ENCODE measurements at places on chromosomes 1 and 21.

- no peak for DNase-seq
Observed at GRCh38 chr1:96510391-96510790, 211.2 kb upstream of the PTBP2 start.

DNA sequence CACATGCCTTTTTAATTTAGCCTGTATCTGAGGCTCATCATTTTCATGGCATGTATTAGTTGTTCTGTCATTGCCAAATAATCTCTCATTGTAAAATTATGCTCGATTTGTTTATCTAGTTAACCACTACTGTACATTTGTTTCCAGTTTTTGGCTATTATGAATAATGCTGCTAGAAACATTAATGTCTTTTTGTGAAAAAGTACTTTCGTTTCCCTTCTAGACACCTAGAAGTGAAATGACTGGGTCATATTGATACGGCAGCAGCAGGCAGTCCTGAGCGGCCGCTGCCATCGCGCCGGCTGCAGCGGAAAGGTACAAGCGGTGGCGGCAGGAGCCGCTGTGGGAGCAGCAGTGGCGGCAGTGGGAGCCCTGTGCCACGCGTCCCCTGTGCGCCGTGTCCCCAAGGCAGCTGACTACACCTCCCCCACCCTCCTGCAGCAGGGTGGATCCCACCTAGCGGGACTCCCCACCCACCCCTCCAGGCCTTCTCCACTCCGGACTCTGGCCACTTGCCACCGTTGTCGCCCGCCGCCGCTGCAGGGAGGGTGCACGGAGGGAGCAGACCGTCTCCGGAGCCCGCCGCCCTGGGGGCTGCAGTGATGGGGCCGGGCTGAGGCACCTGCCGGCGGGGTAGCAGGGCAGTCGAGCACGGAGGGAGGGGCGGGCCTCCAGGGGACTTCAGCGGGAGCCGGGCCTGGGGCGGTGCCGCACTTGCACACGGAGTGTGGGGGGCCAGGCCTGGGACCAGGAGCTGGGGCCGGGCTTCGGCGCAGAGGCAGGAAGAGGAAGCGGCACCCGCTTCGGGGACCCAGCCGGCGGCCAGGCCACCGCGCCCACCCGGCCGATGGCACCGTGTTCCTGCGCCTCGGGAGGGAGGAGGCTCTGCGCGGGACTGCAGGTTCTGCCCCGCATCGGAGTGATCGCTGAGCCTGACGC lies 66.8 kb upstream of the RGS7 start:
- DNase-seq, result peak; percentile 84

DNA sequence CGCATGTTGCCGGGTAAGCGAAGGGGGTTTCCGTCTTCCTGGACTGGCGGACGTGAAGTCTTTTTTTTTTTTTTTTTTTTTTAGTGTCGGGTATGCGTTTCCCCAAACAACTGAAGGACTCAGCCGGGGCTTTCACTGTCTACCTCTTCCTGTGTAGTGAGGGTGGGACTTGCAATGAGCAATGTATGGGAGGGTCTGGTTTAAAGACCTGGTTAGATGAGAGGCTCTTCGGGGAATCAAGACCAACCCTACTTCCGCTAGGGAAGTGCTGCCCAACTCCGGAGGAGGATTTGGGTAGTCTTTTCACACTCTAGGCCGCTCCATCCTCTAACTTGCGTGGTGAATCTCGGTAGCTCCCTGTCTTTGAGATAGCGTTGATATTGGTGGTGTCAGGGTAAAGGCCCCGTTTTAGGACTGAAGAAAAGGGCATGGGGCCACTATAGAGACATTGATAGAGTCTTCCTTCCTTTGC lies 754 bp downstream of the PRRC2C start:
- peak; percentile 77 for DNase-seq

DNA sequence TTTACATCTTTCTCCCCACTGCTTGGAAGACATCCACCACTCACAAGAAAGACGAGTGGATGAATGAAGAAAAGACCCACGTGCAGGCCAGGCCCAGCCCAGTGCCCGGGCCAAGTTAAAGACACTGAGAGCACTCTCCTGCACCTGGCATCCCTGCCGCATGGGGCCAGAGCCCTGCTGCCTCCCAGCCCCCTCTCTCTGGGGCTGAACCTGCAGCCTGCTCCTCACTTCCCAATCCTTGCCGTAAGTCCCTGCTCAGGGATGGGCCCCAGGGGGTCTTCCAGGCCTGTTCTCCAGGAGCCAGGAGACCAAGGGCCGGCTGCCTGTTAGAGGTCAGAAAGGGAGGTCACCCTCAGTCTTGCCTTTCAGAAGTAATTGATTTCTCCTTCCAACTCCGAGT lies 168.5 kb upstream of the ZC3H12A start:
- DNase-seq, result no peak

- DNase-seq, result peak; percentile 42
Observed at GRCh38 chr1:155932487-155932886, 1.7 kb downstream of the KHDC4 start.

DNA sequence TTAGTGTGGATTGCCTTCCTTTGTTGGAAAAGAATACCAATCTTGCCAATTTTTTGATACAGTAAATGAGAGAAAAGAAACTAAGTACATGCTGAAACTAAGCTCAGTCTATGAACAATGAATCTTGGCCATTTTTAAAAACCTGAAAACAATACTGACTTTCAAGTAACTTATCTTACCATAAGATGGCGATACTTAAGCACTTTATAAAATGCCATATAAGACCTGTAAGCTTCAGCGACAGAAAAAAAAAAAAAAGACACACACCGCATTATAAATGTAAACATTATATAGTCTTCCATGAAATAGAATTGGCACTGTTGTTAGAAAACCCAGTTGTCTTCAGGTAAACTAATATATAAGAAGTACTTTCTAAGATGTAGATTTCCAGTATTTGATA lies 3.0 kb downstream of the OLFM3 start:
- DNase-seq, result peak; percentile 0

- peak; percentile 82 for DNase-seq
Observed at GRCh38 chr1:45815667-45816458, 12.5 kb downstream of the MAST2 start.

DNA sequence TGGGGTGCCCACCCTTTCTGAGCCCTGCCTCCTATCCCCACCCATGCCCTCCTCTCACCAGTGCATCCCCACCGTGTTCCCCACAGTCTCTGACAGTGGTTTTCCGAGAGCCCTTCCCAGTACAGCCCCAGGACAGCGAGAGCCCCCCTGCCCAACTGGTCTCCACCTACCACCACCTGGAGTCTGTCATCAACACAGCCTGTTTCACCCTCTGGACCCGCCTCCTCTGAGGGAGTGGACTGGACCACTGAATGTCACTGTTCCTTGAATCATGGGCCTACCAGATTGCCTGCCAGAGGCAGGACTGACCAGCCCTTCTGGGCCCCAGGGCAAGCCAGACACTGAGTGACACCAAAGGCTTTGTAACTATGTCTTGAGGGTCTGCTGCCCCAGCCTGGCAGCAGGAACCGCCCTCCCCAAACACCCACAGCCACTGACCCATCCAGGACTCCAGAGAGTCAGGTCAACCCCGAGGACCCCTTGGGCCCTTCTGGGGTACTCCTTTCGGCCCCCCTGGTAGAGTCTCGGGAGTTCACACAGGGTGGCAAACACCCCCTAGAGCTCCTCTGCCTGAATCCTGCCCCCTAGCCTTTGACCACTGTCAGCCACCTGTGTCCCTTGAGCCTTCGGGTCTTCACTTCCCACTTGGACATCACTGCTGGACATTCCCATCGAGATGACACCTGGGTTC lies 3.3 kb downstream of the HYI start:
- DNase-seq, result no peak

- peak; percentile 57 for DNase-seq
Observed at GRCh38 chr1:52056937-52057231, 789 bp downstream of the BTF3L4 start.

GRCh38 chr1:51555866-51556619 lies 37.0 kb upstream of the EPS15 start:
- DNase-seq, result no peak

DNA sequence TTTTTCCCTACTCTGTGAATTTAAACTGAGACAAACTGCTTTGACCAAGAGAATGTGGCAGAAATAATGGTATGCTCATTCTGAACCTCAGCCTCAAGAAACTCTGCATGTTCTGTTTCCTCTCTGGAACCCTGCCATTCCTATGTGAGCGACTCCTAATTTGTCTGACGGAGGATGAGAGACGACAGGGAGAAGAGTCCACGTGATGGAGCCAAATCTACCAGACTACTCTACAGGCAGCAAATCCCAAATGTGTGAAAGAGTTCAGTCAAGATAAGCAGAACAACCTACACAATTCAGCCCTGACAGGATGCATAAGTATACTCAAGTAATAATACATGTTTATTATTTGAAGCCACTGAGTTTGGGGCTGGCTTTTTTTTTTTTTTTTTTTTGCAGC lies 153.5 kb downstream of the DPYD start:
- DNase-seq, result no peak

DNA sequence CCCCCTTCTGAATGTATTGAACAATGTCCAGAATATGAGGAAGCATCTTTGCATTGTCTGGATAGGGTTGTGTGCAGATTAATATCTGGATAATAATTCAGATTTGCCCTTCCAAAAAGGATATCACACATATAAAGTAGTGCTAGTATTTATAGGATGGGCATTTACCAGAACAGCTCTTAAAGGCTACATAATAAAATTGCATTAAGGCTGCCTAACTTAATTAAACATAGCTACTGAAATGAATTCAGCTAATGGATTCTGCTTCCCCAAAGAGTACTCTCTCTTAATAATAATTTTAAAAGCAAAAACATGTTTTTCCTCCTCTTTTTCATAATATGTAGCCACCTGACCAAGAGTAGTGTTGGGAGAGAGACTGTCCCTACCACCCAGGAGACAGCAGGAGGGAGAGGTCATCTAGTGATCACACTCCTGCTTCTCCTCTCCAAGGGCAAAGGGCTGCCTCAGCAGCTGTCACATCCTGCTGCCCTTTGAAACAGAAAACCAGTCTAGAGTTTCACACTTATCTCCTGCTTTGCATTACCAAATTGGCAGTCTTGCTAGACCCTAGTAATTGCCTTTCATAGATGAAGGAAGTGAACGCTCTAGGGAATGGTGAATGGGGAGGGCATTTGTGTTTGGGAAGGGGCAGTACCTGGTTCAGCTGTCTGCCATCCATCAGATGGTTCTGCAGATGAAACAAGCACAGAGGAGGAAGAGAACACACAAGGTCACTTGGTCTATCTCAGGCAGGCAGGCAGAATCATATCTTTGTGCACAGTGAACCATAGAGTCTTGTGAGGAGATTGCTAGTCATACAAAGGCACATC lies 29.3 kb upstream of the DDAH1 start:
- DNase-seq, result no peak

GRCh38 chr1:45867697-45868348 lies 64.4 kb downstream of the MAST2 start:
- no peak for DNase-seq

DNA sequence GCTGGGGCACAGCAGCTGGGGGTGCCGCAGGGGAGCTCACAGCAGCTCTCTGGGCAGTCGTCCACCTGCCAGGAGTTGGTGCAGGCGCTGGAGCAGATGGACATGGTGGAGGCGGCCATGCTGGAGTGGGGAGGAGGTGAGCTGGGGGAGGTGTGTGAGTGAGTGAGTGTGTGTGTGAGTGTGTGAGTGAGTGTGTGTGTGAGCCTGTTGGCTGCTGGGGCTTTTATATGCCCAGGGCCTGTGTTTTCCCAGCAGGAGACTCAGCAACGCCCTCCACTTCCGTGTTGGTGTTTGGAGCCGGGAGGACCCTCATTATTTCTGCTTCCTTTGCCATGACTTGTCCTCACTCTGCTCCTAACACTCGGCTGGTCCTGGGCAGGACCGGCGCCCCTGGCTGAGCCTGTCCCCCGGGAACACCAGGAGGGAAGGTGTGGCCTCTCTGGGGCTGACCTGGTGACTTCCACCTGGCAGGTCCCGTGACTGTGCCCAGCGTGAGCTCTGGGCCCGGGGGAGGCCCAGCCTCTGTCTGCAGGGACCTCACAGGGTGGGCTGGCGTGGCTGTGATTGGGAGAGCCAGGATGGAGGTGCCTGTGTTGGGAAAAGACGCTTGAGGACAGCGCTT lies at the start of gene KRTAP10-2:
TSS of gene KRTAP10-2 (minus strand) at position 166 of the 622 bp plus-strand sequence. CDS start at position 119, 47 bp downstream.
- no peak for DNase-seq

- DNase-seq, result no peak
Observed at GRCh38 chr1:208160259-208160819, 83.8 kb downstream of the PLXNA2 start.

GRCh38 chr21:44286716-44287632 lies 1.3 kb downstream of the AIRE start:
- DNase-seq, result no peak

DNA sequence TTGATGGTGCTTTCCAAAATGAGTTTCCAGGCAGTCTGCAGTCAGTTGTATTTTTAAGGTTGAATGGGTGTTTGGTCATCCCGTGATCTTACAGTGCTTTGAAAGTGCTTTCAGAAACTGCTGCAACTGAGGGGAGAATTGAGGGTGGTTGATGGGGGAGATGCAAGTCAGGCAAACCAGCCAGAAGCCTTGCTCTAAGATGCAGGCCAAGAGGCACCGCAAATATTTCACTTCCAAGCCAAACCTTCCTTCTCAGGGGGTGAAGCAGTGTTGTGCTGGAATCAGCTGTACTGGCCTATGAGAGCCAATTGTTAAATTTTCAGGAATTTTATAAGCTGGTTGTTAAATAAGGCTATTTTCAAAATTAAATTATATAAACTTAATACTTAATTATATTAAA lies 151.6 kb downstream of the KCNJ6 start:
- DNase-seq, result no peak

- no peak for DNase-seq
Observed at GRCh38 chr21:41943851-41944250, 10.0 kb downstream of the C2CD2 start.

DNA sequence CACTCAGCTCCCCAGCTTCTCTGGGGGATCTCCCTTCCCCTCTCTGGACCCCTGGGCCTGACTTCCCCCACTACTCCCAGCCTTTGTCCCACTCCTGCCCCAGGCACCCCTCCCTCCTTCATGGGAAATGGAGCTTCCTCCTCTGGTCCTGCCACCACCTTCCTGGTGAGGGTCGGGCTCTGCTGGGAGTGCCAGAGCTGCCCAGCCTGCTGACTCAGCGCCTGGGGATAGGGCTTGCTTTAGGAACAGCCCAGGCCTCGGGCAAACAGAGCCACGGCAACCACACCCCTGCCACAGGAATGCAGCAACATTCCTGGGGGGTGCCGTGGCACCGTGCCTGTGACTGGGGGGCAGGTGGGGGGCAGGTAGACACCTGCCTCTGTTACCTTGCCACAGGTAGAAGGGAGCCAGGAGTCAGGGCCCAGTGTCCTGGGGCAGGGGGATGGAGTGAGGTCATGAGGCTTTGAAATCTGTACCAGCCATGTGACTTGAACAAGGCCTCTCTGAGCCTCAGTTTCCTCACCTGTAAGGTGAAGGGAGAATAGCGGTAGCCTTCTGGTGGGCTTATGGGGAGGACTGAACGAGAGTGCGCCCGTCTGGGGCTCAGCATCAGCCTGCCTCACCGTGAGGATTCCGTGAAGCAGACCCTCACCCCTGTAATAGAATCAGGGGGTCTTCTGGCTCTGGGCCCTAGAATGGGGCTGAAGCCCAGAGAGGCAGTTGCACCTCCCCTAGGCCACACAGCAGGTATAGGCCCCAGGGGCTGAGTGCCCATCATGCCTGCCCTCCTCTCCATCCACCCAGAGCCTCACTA lies 17.8 kb upstream of the EPHA2 start:
- no peak for DNase-seq

GRCh38 chr21:29022166-29022565 lies 2.3 kb upstream of the USP16 start:
- no peak for DNase-seq

- DNase-seq, result peak; percentile 20
Observed at GRCh38 chr1:232593717-232594502, 36.0 kb downstream of the SIPA1L2 start.
